A673 (cell line): ENCODE measurements at places on chromosomes 12 and 14. TPM values are rescaled to one million over a fixed set of nuclear protein-coding genes. Genes with fewer than 3 reads are reported as not detected.
A peak's percentile ranks its signal among the peaks of the same experiment; 100 is the strongest.

DNA sequence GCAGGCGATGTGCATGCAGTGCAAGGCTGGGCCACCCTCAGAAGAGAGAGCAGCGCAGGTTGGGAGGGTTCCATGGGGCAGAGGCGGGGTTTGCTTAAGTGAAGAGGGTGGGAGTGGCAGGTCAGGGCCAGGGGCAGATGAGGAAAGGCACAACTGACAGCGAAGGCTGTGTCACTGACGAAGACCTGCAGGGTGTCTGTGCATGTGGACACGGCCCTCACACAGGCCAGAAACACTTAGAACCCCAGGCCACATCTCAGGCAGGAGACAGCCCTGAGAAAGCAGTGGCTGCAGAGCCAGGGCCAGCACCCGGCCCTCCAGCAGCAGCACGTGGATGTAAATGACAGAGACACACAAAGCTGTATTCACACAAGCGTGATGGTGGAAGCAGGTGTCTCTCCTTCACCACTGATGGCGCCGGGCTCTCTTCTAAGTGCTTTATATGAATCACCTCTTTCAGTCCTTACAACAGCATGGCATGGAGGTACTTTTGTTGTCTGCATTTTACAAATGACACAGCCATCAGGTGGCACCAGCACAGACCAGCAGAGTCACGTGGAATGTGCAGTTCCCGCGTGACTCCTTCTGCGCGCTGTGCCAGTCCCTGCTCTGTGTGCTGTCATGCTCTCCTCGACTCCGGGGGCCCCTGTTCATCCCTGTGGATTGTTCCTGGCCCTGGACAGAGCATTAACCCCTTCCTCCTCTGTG lies 54.6 kb downstream of the TSPAN11 start:
- no peak for DNase-seq
- H3K27ac ChIP-seq = no peak overlapping the region
- peaks cover 25% of the 10 kb centered on the region for H3K4me1 ChIP-seq
- no peaks in the 10 kb centered on the region for H3K27me3 ChIP-seq

GRCh38 chr14:72743626-72744025 lies 150.3 kb downstream of the DPF3 start:
- no peaks in the 10 kb centered on the region for H3K4me1 ChIP-seq
- H3K4me3 ChIP-seq = no peak overlapping the region
- H3K27ac ChIP-seq = no peak overlapping the region

The KCNJ8 gene
- total RNA-seq = not detected in 2 replicates

DNA sequence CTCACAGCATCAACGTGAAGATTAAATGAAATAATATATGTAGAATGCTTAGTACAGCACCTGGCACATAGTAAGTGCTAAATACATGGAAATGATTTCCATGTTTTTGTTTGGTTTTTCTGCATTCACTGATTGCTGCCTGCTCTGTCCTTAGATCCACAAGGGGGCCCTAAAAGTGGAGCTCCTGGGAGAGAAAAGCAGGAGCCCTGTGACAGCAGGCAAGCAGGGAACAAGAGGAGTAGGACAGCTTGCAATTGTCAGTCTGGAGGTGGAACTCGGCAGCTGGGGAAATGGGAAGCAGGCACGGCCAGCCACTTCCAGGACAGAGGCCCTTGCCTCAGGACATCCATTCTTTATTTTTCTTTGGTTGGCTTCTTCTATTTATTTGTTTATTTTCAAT lies 292.9 kb downstream of the BMP4 start:
- peak; percentile 6 for DNase-seq
- peaks cover 3% of the 10 kb centered on the region for H3K4me1 ChIP-seq
- no peaks in the 10 kb centered on the region for H3K36me3 ChIP-seq
- peaks cover 4% of the 10 kb centered on the region for H3K27me3 ChIP-seq
- no peak overlapping the region for H3K27ac ChIP-seq
- H3K4me3 ChIP-seq = no peak overlapping the region

GRCh38 chr14:28896337-28896736 lies 129.8 kb downstream of the FOXG1 start:
- peaks cover 21% of the 10 kb centered on the region for H3K27me3 ChIP-seq
- no peaks in the 10 kb centered on the region for H3K4me1 ChIP-seq
- H3K36me3 ChIP-seq = no peaks in the 10 kb centered on the region
- H3K27ac ChIP-seq = no peak overlapping the region
- H3K4me3 ChIP-seq = no peak overlapping the region

DNA sequence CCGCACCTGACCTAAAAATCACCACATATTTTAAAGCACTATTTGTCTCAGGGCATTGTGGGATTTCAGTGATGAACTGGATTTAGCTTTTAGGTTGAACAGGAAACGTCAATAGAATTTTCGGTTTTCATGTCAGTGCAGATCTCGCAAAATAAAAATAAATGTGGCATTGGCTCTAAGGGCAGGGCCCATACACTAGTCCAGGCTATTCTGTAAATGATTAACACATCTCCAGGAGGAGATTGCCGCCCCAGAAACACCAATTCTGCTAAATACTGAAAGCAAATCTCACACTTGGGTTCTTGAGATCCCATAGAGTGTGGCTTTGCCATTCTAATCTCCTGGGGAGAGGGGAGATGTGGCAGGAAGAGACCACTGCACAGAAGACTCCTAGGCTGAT lies 1494.0 kb upstream of the TMEM132C start:
- H3K27ac ChIP-seq = no peak overlapping the region
- H3K36me3 ChIP-seq = no peaks in the 10 kb centered on the region
- no peaks in the 10 kb centered on the region for H3K27me3 ChIP-seq
- no peak overlapping the region for H3K4me3 ChIP-seq
- no peaks in the 10 kb centered on the region for H3K4me1 ChIP-seq

DNA sequence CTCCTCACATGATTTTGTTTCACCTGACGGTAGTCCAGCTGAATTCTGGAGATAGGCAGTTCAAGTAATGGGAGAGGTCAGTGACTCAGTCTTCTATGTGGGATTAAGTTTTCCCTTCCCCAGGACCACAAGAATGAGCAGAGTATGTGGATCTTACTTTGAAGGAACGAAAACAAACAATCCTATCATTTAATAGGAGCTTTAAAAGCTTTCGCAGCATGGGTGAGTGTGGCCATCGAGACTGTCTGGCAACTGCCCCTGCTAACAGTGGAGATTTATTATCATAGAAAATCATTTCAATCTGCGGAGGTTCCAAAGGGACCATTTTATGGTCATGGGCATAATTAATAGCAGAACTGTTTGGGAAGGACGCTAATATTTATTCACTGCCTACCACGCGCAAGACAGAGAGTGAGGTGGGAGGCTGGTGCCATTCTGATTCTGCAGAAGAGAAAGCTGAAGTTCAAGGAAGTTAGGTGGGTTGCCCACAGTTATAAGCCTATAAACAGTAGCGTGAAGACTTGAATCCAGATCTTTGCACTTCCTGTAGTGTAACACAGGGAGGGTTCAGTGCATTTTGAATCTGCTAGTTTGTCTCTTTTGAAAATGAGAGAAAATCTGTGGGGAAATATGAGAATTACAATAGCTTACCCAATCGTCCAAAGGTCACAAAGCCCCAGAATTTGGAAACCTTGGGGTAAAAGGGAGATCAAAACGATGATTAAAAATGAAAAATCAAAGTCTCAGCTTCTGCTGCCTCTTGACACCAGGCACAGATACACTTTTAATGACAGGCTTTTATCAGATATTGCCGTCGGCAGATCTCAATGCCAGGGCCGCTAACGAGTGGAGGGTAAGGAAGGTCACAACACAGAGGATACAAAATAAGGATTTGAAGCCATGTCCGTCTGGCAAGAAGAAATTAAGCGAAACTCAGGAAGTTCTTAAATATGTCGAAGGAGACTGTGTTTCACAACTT lies 209.6 kb downstream of the CRADD start:
- H3K27me3 ChIP-seq = no peaks in the 10 kb centered on the region
- H3K4me3 ChIP-seq = no peak overlapping the region
- DNase-seq = no peak

The GYS2 gene
- 0.11 TPM in 1 of 2 replicates, not detected in the other for total RNA-seq

DNA sequence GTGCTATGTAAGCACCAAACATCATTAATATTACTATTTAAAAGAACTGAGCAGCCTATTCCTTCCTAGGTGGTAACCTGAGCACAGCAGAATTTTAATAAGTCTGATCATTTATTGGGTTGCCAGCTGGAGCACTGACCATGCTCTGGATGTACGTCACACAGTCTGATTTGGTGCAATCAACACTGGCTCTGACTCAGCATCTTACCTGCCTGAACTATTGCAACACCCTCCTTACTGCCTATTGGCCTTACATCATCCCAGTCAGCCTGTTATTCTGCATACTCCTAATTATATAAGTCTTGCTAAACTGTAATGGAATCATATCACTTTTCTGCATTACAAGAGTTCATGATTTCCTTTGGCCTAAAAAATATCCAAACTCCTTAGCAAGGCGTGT lies 149.7 kb downstream of the PTPRO start:
- H3K36me3 ChIP-seq = no peaks in the 10 kb centered on the region
- no peaks in the 10 kb centered on the region for H3K4me1 ChIP-seq
- DNase-seq = no peak
- no peak overlapping the region for H3K27ac ChIP-seq
- peaks cover 4% of the 10 kb centered on the region for H3K27me3 ChIP-seq
- no peak overlapping the region for H3K4me3 ChIP-seq

The LRTM2 gene
- total RNA-seq = not detected in 2 replicates

DNA sequence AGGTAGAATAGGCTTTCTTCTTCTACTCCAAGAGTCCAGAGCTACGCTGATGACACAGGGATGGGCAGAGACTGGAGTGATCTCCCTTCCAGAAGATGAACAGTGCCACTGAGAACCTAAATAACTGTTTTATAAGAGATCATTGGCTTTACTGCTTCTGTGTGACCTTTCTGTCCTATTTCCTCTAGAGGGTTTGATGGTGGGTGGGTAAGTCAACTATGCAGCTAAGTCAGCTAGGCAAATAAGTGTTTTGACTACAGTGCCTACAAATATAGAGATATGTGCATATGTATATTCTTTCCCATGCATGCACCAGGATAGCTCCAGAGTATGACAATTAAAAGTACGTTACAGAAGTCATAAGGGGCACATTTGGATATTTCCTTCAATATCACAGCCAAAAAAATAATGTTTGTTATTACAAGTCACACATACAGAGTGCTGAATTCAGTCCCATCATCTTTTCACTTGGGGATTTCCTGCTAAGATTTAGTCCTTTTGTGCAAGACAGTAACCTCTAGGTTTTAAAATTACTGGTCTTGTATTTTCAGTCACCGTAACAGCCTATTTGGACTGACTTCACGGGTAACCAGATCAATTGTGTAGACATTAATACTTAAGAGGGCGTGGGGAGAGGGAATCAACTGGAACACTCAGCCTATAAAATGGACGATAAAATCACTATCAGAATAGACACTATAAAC lies 412.6 kb upstream of the SOX5 start:
- no peak overlapping the region for H3K4me3 ChIP-seq
- no peaks in the 10 kb centered on the region for H3K27me3 ChIP-seq
- DNase-seq = no peak
- H3K36me3 ChIP-seq = no peaks in the 10 kb centered on the region
- H3K27ac ChIP-seq = no peak overlapping the region
- peaks cover 63% of the 10 kb centered on the region for H3K4me1 ChIP-seq

The RHOJ gene
- total RNA-seq = 23.8 and 30.2 TPM in 2 replicates

DNA sequence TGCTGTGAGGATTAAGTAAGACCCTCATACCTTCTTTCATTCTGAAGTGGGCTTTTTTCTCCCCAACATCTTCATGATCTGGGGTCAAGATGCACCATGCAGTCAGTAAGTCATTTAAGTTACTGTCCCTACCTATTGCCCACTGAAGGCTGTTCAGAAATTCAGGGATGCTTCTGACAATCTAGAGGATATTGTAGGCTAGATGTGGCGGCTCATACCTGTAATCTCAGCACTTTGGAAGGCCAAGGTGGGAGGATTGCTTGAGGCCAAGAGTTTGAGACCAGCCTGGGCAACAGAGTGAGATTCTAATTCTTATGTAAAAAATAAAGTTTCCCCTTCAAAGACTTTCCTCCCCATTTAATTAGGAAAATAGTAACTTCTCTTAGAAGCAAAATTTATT lies 28.7 kb downstream of the PHETA1 start:
- no peaks in the 10 kb centered on the region for H3K27me3 ChIP-seq
- no peak for DNase-seq
- H3K36me3 ChIP-seq = no peaks in the 10 kb centered on the region
- H3K4me1 ChIP-seq = no peaks in the 10 kb centered on the region

The BHLHE41 gene
- 4.3 and 4.8 TPM in 2 replicates for total RNA-seq

The HOXC6 gene
- 20.8 and 22.3 TPM in 2 replicates for total RNA-seq

DNA sequence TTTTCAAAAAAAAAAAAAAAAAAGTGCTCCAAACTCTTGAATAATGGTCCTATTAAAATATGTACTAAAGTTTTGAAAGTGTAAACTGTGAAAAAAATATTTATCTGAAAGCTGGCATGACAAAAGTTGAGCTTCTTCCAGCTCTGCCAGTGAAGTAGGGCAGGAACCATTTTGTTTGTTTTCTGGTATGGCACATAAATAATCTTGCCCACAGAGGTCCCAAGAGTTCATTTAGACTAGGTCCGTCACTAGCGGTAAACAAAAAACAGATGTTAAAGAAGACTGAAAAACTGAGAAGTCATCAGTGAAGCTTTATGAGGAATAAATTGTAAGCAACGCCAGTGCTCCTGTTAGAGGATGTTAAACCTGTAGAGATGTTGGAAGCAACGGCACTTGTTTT lies 7.0 kb downstream of the ERP27 start:
- peaks cover 23% of the 10 kb centered on the region for H3K4me1 ChIP-seq
- H3K4me3 ChIP-seq = no peak overlapping the region
- H3K27me3 ChIP-seq = no peaks in the 10 kb centered on the region
- no peaks in the 10 kb centered on the region for H3K36me3 ChIP-seq
- DNase-seq = no peak

- DNase-seq = no peak
- no peaks in the 10 kb centered on the region for H3K4me1 ChIP-seq
- no peaks in the 10 kb centered on the region for H3K27me3 ChIP-seq
- H3K4me3 ChIP-seq = no peak overlapping the region
- H3K27ac ChIP-seq = no peak overlapping the region
Measured at GRCh38 chr12:124661341-124661740, 93.9 kb upstream of the NCOR2 start.

GRCh38 chr12:27616356-27617142 lies 79.7 kb upstream of the REP15 start:
- peaks cover 65% of the 10 kb centered on the region for H3K4me1 ChIP-seq
- H3K27me3 ChIP-seq = no peaks in the 10 kb centered on the region
- H3K4me3 ChIP-seq = no peak overlapping the region
- no peaks in the 10 kb centered on the region for H3K36me3 ChIP-seq

The GALNT16 gene
- total RNA-seq = 0.32 and 0.63 TPM in 2 replicates

DNA sequence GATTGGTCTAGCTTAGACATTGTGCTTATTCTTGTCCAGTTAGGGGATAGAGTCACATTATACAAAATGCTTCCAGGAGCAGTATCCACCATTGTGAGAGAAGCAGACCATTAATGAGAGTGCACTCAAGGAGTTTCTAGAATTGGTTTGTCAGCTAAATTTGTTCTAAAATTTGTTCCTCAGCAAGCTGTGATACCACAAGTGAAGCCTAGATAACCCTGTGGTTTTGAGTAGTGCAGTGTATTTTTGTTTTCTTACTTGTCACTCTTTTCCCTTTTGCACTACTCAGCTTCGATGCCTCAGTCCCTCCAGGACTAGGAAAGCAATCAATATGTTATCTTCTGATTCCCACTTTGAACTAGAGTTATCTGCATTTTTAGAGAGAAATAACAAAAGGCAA lies 42.5 kb upstream of the AKAP6 start:
- H3K4me3 ChIP-seq = no peak overlapping the region
- no peak for DNase-seq
- no peaks in the 10 kb centered on the region for H3K4me1 ChIP-seq
- no peak overlapping the region for H3K27ac ChIP-seq

GRCh38 chr14:77055306-77055705 lies 26.8 kb upstream of the IRF2BPL start:
- H3K4me1 ChIP-seq = peaks cover 27% of the 10 kb centered on the region
- H3K27ac ChIP-seq = no peak overlapping the region
- no peaks in the 10 kb centered on the region for H3K36me3 ChIP-seq
- H3K4me3 ChIP-seq = no peak overlapping the region
- peak; percentile 55 for DNase-seq
